ENCODE measurements at places on chromosomes 2 and 18. TPM values are rescaled to one million over a fixed set of nuclear protein-coding genes. Genes with fewer than 3 reads are reported as not detected.

Gene SERPINE2
- 101 TPM for total RNA-seq

Gene KCNS3
- 75.3 TPM for total RNA-seq

Gene LINC00305
- not detected for total RNA-seq

Gene CD8B2
- not detected for total RNA-seq

Gene NBAS
- total RNA-seq, result 28.8 TPM

Gene SYT4
- total RNA-seq, result not detected

Gene BBS5
- total RNA-seq, result 6.2 TPM

Gene ODC1
- 233 TPM for total RNA-seq

Gene RNU2-63P
- total RNA-seq, result not detected

Gene CASP8
- 52.0 TPM for total RNA-seq

Gene ASXL3
- total RNA-seq, result not detected

Gene PKP4
- total RNA-seq, result 7.9 TPM

Gene TWIST2
- not detected for total RNA-seq

Gene RIT2
- not detected for total RNA-seq

Gene G6PC2
- not detected for total RNA-seq

Gene DPP4
- total RNA-seq, result 22.0 TPM

Gene ACMSD
- 3.8 TPM for total RNA-seq

Gene ACTG2
- total RNA-seq, result not detected

Gene CHRNG
- not detected for total RNA-seq

Gene PMAIP1
- total RNA-seq, result 2.7 TPM

Gene DSG1
- not detected for total RNA-seq

Gene TMEM163
- total RNA-seq, result not detected

Gene CYB5A
- 25.3 TPM for total RNA-seq

Gene HRH4
- not detected for total RNA-seq

Gene SERPINB12
- not detected for total RNA-seq

Gene NTSR2
- not detected for total RNA-seq

Gene FAM228A
- 1.5 TPM for total RNA-seq

Gene KCNE4
- not detected for total RNA-seq

Data from Caki2 (cell line).